Neural cell (in vitro differentiated cells): ENCODE measurements at places on chromosomes 3 and 15. TPM values are rescaled to one million over a fixed set of nuclear protein-coding genes. Genes with fewer than 3 reads are reported as not detected.

NPAP1 gene
- 0.10 and 0.40 TPM in 2 replicates for polyA plus RNA-seq

TMEM207 gene
- polyA plus RNA-seq: 0.27 TPM in 1 of 2 replicates, not detected in the other

MED12L gene
- 28.5 and 35.5 TPM in 2 replicates for polyA plus RNA-seq

SLC38A3 gene
- 0.66 TPM in 1 of 2 replicates, not detected in the other for polyA plus RNA-seq

NOX5 gene
- polyA plus RNA-seq: not detected in 2 replicates

KLHL18 gene
- polyA plus RNA-seq: 36.6 and 37.0 TPM in 2 replicates

GRAMD1C gene
- polyA plus RNA-seq: 12.9 and 31.0 TPM in 2 replicates

SAXO2 gene
- 4.0 and 8.6 TPM in 2 replicates for polyA plus RNA-seq

KLF15 gene
- polyA plus RNA-seq: 0.46 TPM in 1 of 2 replicates, not detected in the other

HRH1 gene
- polyA plus RNA-seq: 0.06 and 0.08 TPM in 2 replicates

CLCN2 gene
- 13.4 and 14.0 TPM in 2 replicates for polyA plus RNA-seq

PML gene
- polyA plus RNA-seq: 4.7 and 10.9 TPM in 2 replicates

THAP10 gene
- 6.6 and 7.2 TPM in 2 replicates for polyA plus RNA-seq

INKA1 gene
- polyA plus RNA-seq: 1.4 and 1.7 TPM in 2 replicates
